Progenitor cell of endocrine pancreas (in vitro differentiated cells): ENCODE measurements at places on chromosomes 6 and 20.

GRCh38 chr20:38387953-38388352 is 41.7 kb downstream of the LBP start:
- DNase-seq: no peak

DNA sequence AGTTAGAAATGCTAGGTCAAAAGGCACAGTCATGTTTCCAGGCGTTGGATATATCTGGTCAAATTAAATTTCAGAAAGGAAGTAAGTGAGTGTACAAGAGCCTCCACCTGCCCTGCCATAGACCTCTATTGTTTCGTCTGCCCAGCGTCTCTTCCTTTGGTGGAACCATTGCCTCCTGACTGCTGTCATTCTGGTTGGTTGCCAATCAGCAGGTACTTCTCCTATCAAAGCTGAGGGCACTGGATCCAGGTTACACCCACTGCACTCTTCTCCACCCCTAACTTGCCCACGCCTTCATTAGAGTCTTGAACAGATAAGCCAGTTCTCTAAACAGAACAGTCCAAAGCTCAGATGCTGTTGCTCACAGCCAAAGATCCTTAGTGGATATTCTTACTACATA is 2.6 kb upstream of the WFDC5 start:
- DNase-seq: no peak

- no peak for DNase-seq
Measured at GRCh38 chr6:105545228-105545920, 142.5 kb upstream of the PREP start.

- peak; percentile 29 for DNase-seq
Measured at GRCh38 chr6:6494677-6495076, 93.8 kb upstream of the LY86 start.

GRCh38 chr6:41813469-41813868 is 26.0 kb downstream of the TOMM6 start:
- DNase-seq: no peak

- no peak for DNase-seq
Measured at GRCh38 chr6:49548613-49549304, 1.7 kb upstream of the C6orf141 start.

DNA sequence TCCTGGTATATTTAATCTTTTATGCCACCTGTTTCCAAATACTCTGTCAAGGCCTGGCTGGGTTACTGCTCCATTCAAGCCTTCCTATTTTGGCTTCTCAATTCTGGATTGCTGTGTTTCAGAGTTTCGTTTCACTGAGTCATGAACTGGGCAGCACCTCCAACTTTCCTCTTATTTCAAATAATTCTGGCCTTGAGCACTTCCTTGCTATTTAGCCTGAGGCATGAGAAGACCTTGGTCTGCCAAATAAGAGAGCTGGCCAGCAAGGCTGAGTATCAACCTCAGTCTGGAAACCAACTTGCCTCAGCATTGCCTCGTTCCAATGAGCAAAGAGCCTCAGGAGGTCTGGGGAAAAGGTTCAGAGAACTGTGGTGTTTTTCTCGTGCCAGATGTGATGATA is 66.6 kb downstream of the TNFAIP3 start:
- DNase-seq: no peak

DNA sequence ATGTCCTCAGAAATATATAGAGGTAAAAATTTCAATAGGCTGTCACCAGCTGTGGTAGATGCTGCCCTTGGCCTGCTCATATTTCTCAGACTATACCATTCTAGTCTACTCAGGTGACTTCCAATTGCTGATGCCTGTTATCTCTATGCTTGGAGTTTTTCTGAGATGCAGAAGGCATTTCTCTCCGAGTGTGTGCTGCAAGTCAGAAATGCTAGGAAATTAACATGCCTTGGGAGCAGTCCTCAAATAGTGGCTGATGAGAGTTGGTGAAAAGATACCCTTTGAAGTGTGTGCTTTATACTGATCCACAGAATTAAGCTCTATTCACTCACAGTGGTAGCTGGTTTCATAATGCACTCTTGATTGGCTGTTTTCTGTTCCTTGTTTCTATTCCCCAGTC is 43.2 kb upstream of the PKIB start:
- DNase-seq: no peak

GRCh38 chr6:135796643-135797305 is 54.7 kb upstream of the PDE7B start:
- DNase-seq: no peak

DNA sequence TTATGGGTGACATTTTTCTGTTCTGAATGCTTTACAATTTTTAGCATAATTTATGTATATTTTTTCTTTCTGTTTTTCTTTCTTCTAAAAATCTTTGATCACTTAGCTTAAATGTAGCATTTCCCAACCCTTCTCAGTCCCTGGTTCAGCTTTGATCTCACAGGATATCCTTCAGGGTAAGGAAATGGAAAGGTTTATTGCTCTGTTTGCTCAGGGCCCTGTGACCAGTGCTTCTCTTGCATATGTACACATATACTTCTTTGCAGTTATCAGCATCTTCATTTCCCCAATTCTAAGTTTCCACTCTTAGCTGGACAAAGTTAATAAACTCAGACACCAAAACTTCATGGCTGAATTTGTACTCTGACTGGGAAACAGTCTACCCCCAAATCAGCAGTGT is 30.6 kb downstream of the TMEM74B start:
- DNase-seq: no peak

GRCh38 chr6:166075186-166075585 is 92.5 kb downstream of the TBXT start:
- no peak for DNase-seq

GRCh38 chr6:123430970-123431369 is 205.8 kb downstream of the TRDN start:
- DNase-seq: no peak

DNA sequence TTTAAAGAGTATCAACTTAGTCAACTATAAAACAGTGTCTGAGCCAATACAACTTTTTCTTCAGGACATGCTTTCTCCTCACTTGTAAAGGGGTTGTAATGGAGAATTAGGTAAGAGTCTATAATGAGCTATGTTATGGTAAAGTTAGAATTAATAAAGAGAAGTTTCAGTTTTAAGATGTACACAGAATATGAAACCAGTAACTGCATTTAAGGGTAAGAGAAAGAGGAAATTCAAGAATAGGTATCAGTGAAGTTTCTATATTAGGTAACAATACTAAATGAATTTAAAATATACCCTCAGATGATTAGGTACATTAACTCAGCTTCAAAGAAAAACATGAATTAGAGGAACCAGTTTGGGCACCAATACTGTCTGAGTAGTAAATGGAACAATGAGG is 1444.3 kb upstream of the ADGRB3 start:
- no peak for DNase-seq

GRCh38 chr20:4601630-4602296 is 119.9 kb upstream of the PRND start:
- DNase-seq: no peak

DNA sequence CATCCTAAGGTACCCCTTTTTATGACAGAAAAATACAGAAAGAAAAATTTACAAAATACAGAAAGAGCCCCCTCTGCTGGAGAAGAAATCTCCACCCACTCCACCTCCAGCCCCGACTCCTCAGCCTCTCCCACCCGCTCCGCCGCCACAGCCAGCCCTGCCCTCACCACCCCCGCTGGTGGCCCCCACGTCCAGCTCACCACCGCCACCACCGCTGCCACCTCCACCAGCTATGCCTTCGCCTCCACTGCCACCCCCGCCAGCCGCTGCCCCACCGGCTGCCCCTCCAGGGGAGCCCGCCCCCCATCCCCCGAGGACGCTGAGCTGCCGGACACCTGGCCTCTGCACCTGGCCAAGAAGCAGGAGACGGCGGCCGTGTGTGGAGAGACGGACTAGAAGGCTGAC is 17.7 kb downstream of the WFDC2 start:
- DNase-seq: no peak

GRCh38 chr6:34674268-34674639 is 22.3 kb downstream of the ILRUN start:
- no peak for DNase-seq

DNA sequence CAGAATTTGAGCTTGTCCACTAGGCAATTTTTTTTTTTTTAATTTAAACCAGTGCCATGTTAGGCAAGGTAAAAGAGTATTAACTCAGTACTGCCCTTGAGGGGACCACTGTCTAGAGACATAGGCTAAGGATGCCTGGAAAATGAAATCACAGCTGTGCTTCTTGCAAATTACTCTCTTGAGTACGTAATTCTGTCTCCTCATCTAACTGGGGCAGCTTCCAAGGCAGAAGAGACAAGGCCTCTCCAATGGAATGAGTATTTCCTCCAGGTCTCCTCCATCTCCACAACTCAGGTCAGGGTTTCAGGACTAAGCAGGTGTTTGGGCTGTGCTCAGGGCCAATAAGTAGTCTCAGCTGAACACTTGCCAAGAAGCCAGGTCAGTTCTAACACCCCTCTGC is 33.8 kb upstream of the MRPS10 start:
- no peak for DNase-seq

GRCh38 chr20:60976913-60977312 is 275.1 kb upstream of the CDH4 start:
- no peak for DNase-seq

- no peak for DNase-seq
Measured at GRCh38 chr6:3744211-3744900, 7.2 kb downstream of the PXDC1 start.

- no peak for DNase-seq
Measured at GRCh38 chr20:32454164-32455145, 96.3 kb downstream of the ASXL1 start.

DNA sequence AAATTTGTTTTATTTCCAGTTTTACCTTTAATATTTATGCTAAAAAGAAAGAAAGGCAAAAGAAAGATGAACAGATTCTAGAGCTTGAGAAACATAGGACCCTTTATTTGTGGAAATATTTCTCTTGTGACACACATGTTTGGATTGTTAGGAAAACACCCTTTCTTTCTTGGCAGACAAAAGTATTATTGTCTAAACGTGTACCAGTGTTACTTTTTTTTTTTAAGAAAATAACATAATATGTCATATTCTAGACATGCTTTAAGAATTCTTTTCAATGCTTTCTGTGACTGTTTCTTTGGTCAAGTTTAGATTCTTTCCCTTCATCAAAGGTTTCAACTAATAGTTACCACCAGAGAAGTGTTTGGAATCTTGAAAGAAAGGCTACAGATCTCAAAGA is 183.4 kb upstream of the CNR1 start:
- DNase-seq: no peak

GRCh38 chr6:112330071-112330878 is 16.9 kb upstream of the RFPL4B start:
- DNase-seq: no peak

DNA sequence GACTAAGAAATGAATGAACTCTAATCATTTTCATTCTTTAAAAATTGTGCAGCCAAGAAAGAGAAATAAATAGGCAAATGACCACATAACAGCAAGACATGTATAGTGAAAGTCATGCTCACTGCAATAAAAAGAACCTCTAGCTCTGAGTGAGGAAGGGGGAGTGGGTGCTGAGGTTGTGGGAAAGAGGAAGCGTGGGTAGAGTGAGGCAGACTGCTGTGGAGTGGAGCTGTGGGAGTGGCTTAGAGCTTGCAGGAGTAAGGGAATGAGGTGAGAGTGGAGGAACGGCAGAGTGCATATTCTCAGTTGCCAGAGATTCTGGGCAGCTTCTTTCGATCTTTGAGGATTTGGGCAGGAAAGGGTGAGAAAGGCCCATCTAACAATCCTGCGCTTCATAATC is 10.4 kb downstream of the DEFB129 start:
- DNase-seq: no peak

DNA sequence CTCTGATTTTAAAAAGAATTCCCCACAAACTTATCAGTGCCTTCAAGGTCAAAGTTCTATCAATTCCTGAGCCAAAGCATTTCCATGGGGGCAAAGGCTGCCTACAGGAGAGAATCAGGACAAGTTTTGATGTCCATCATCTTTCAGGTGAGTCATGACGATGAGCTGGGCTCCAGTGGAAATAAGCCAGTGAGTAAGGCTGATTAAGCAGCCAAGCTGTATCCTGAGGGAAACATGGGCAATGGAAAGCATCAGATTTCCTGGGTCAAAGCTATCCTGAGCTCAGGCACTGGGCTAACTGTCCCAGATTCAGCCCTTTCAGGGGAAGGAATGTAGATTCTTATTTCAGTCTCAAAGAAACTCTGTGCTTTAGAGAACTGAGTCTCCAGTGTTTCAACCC is 377.4 kb downstream of the CD109 start:
- DNase-seq: no peak

GRCh38 chr6:43979525-43979924 is 147.7 kb downstream of the MRPL14 start:
- no peak for DNase-seq

DNA sequence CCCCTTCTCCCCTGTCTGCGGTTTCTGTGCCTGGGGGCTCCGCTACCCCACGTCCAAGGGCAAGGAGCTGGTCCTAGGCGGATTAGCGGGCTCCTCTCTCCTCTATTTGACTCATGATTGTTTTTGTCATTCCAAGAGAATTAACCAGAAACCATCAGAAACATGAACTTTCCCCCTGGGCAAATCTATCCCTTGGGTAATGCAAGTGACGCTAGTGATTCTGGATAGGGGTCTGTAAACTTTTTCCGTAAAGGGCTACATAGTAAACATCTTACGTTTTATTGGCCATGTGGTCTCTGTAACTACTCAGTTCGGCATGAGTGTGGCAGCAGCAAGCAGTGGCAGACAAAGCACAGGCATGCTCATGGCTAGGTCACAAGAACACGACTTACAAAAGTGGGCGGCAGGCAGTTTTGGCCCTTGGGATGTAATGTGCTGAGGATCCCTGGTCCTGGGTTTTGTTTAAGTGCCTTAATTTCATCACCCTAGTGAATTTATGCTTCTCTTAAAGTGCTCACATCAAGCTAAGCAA is 654 bp downstream of the CST11 start:
- DNase-seq: no peak

DNA sequence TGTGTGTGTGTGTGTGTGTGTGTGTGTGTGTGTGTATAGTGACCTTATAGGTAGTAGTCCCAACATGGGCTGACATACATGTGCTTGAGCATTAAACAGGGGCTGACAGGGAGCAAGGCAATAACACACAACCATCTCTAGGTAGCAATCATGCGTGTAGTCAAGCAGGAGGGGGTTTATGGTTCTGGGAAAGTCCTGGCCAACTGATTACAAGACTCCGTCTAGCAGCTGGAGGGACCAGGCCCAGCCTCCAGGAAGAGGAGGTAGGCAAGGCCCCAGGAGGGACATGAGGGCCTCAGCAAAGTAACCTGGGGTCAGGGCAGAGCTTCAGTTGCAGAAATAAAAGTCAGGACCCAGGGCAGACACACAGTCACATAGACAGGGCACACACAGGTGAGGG is 60.6 kb upstream of the E2F3 start:
- DNase-seq: no peak

DNA sequence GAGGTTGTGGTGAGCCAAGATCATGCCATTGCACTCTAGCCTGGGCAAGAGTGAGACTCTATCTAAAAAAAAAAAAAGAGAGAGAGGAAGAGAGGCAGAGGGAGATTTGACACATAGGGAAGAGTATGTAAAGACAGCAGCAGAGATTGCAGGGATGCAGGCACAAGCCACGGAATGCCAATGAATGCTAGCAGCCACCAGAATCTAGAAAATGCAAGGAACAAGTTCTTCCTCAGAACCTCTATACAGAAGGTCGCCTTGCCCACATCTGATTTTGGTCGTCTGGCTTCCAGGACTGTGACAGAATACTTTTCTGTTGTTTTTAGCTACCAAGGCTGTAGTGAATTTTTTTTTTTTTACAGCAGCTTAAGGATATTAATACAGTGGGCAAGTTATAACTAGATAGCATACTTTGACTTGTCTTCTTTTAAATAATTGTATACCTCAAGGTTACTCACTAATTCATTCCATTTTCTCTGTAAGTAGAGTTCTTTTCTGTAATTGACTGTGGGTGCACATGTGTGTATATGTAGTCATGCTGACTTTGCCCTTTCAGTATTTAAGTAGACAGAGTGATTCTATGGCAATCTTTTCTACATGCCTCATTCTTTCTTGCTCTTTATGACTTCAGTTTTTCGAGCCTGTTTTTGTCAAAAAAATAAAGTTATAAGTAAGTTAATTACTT is 402.2 kb downstream of the GJA1 start:
- no peak for DNase-seq
